ENCODE measurements at places on chromosomes 1 and 21. TPM values are rescaled to one million over a fixed set of nuclear protein-coding genes. Genes with fewer than 3 reads are reported as not detected.

The ELAPOR1 gene
- 1.9 TPM for total RNA-seq

GRCh38 chr1:224054611-224055010 is 59.3 kb upstream of the FBXO28 start:
- ATAC-seq, result no peak

The OR10X1 gene
- not detected for total RNA-seq

- ATAC-seq, result no peak
These were observed 18.2 kb upstream of the RHOU start for GRCh38 chr1:228717081-228717480.

The CNKSR1 gene
- total RNA-seq, result 19.7 TPM

DNA sequence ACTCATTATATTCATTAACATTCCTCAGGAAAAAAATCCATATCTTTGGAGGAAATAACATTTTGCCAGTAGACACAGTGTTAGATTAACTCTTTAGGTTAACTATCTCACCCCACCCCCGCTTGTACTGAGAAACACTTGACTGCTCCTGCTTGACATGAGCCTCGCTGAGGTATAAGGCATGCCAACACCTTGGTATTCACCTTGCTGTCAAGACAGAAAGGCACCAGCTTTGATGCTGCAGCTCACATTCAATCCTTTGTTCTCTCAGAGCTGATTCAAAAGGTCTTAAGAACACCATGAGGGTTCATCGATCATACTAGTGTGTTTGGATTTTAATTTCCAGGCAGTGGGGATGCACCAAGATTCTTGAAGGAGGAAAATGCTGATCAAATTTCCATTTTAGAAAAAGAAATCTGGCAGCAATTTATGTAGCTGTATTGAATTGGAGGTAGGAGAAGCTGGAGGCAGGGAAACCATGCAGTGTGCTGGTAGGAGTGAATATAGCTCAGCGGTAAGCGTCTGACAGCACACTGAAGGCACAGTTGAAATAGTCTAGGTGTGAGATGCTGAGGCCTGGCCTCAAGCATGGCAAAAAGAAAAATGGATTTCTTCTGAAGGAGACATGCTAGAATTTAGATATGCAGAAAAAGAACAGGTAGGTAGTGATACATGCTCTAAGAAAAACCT is 108.0 kb upstream of the ST6GALNAC5 start:
- ATAC-seq, result no peak

DNA sequence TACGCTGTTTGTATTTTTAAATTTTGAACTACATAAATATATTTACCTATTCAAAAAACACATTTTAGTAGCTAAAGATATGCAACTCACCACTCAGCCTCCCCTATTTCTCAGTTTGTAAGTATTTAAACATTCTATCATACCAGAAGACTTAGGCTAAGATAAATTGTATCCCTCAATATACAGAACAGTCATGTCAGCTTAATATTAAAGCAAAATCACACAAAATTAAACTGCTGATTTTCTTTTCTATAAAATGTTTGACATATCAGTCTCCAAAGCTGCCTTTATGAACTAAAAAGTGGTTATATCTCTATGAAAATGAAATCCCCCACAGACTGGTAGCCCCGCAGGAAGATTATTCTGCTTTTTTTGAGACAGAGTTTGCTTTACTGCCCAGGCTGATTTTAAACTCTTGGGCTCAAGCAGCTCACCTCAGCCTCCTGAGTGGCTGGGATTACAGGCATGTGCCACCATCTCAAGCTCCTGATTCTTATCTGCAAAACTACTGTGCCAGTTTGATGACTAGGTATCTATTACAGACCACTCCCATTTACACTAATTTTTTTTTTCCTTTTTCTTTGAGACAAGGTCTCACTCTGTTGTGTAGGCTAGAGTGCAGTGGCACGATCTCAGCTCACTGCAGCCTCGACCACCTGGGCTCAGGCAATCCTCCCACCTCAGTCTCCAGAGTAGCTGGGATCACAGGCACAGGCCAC is 37.6 kb downstream of the NRDC start:
- no peak for ATAC-seq

DNA sequence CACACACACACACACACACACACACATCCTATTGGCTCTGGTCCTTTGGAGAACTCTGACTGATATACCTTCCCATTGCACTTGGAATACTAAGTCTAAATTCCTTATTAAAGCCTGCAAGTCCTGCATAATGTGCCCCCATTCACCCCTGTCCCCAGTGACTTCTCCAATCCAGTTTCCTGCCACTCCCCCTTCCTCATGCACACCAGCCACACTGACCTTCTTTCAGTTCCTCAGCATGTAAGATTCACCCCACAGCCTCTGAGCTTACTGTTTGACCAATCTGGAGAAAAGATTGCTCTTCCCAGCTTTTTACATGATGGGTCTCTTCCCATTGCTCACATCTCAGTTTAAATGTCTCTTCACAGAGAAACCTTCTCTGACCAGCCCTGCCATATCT is 146.6 kb downstream of the TBX15 start:
- ATAC-seq, result no peak

The ZBTB8OS gene
- total RNA-seq, result 30.6 TPM

- ATAC-seq, result no peak
These were observed 71.6 kb downstream of the USP25 start for GRCh38 chr21:15801352-15801863.

GRCh38 chr1:85571181-85571759 is 9.3 kb upstream of the CCN1 start:
- no peak for ATAC-seq

DNA sequence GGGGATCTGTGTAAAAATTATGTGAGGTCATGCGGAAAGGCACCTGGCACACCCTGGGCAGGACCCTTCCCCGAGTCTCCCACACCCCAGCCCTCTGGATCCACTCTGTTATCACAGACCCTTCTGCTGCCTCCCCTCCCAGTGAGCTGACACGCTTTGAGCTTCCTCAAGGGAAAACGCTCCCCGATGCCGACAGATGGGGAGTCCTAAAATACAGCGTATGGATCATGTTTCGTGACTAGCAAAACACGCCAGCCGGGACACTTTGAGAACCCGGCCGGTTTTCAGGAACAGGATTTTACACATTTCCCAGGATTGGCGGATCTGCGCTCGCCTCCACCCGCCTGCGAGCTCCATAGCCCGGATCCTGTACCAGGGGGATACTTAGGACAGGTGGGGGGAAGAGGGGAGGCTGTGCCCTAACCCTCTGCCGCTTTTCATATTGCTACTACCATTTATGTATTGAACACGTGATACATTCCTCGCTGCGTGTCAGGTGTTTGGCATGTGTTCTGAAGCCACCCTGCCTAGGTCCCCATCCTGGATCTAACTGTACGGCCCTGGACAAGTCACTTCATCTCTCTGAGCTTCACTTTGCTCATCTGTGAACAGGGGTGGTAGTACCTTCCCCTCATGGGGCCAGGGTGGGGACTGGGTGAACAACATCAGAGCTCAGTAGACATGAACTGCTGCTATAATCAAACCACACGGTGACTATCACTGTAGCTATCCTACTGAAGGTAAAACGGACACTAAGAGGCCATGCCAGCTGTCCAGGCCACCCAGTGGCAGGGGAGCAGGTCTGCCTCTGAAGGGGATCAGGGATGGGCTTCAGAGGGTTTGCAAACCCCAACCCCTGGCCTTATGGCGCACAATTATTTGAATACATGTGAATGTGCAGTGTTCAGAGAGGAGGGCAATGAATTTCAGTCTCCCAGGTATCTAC is 63.2 kb downstream of the SSBP3 start:
- no peak for ATAC-seq

DNA sequence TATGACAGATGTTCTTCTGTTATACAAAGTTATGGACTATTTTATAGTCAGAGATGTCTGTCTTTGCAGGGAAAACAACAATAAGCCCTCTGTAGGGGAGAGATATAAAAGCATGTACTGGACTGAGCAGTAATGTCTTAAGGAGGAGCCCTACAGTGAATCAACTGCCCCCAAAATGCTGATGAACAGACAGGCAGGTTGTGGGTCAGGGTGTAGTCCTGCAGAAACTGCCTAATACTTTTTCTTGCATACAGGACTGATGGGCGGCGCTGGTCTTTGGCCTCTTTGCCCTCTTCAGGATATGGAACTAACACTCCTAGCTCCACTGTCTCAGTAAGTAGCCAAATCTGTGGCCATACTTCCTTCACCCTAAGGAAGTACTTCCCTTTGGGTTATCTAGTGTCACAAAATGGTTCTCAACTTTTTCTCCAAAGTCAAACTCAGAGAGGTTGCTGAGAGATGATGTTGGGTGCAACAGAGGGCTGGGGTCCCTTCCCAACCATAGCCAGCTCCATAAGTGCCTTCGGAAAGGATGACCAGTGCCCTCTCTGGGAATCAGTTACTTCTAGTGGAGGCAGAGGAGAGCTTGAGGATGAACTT is 129.8 kb downstream of the PIK3R3 start:
- no peak for ATAC-seq
